ENCODE measurements at places on chromosomes 16 and 17. TPM values are rescaled to one million over a fixed set of nuclear protein-coding genes. Genes with fewer than 3 reads are reported as not detected.

UQCRC2 gene
- 175 TPM for total RNA-seq

C1QTNF8 gene
- not detected for total RNA-seq

GGA2 gene
- total RNA-seq: 25.0 TPM

FAM171A2 gene
- 0.99 TPM for total RNA-seq

TBC1D3C gene
- not detected for total RNA-seq

SLFN13 gene
- total RNA-seq: 5.1 TPM

NXPH3 gene
- 20.4 TPM for total RNA-seq

RPRML gene
- total RNA-seq: 0.26 TPM

IL21R gene
- total RNA-seq: 0.50 TPM

CRK gene
- total RNA-seq: 82.3 TPM

TMC7 gene
- 0.40 TPM for total RNA-seq

CACNG1 gene
- not detected for total RNA-seq

ABCA3 gene
- 24.8 TPM for total RNA-seq

NPIPB9 gene
- total RNA-seq: 1.7 TPM

SLC46A1 gene
- 9.6 TPM for total RNA-seq
